Stimulated activated effector memory CD8-positive, alpha-beta T cell treated with anti-CD3 and anti-CD28 coated beads, Interleukin-12 subunit alpha, Interleukin-12 subunit beta, amount 100 ng/mL, for 72 hours (primary cell): ENCODE measurements at places on chromosomes 2 and 18.

GRCh38 chr2:136651456-136652010 lies 113.8 kb upstream of the THSD7B start:
- no peak for DNase-seq

DNA sequence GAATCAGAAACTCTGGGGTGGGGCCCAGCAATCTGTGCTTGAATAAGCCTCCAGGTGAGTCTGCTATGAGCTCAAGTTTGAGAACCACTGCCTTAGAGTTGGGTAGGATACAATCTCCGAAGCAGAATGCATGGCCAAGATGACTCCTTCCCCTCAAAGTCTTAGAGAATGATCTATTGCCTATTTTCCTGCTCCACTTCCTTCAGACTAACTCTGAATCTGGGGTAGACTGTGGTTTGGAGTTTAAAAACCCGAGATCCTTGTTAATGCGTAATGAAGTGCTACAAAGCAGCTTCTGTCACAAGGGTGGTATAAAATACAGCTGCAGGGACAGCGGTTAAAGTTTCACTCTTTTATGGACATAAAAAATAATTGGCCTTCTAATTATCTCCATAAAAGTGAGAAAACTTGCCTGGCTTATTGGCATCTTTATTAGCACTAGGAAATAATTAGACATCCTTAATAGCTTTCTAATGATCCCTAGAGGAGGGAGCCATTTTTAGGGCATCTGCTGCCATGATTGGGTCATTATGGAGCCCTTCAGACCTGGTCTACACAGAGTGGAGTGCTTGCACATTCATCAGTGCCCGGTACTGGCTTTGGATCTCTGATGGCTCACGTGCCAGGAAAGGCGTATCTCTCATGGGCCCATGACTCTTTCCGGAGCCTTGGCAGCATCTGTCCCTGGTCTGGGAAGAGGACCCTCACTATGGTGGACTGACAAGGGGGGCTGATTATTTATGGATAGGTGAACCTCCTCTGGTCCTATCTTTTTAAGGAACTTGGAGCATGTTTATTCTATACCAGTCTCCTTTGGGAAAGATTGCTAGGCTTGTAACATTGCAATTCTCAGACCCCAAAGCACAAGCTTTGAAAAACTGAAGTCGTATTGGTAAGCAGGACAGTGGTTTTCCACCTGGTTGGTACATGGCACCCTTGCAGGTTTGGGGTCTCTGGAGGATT lies 28.2 kb downstream of the SIX2 start:
- no peak for DNase-seq

DNA sequence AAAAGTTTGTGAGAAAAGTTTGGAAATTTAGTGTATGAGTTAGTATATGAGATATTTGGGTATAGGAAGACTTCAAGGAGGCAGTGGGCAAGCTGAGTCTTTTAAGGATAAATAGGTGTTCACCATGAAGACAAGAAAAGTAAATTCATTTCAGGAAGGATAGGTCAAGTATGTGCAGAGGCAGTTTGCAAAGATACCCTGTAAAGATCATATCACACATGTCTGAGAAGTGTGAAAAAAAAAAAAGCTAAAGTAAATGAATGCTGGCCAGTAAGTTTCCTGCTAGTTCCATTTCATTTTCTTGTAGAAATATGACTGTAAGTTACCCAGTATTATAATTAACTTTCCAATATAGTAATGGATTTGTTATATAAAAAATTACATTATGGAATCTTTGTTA lies 131.0 kb downstream of the PHLPP1 start:
- DNase-seq: no peak

GRCh38 chr2:22037274-22037673 lies 913.5 kb downstream of the TDRD15 start:
- no peak for DNase-seq

DNA sequence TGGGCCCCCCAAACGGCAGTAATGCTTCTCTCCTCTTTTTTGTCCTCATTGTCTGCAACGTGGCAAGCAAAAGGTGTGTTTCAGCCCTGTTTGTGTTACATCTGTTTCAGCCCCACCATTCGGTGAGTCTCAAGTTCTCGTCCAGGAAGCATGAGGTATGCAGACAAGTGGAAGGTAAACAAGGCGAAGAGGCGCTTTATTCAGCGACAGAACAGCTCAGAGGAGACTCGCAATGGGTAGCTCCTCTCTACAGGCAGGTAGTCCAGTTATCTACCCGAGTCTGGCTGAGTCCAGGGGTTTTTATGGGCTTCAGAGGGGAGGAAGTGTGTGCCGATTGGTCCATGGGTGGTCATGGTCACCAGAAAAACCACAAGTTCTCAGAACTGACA lies 733.4 kb upstream of the CDH7 start:
- no peak for DNase-seq

DNA sequence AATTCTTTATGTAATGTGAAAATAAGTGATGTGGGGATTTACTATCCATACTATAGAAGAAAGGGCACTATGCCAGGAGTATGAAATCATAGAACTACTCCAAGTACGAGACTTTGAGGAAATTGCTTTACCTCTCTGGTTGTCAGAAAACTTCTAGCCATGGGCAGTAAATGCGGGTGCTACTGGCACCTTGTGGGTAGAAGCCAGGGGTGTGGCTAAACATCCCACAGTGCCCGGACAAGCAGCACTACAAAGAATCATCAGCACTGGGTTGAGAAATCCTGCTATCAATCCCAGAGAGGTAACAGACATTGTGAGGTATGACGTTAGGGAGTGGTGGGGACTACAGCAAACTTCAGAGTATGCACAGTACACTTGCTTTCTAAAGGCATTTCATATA lies 453.5 kb upstream of the TNP1 start:
- DNase-seq: no peak

DNA sequence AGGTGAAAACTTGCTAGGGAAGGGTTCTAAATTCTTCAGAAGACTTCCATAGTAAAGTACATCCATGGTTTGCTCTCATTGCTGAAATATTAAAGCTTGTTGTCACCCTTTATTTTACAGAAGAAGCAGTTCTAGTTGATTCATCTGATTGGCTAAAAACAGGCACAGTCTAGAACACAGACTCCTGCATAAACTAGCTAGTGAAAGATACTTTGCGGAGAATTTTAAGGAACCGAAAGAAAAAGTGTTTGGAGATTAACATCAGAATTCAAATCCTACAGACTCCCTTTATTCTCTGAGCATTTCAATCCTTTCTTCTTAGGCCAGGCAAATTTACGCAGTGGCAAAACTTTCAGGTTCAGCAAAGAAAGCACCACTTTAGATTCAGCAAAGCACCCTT lies 1076.5 kb upstream of the ZEB2 start:
- DNase-seq: no peak

DNA sequence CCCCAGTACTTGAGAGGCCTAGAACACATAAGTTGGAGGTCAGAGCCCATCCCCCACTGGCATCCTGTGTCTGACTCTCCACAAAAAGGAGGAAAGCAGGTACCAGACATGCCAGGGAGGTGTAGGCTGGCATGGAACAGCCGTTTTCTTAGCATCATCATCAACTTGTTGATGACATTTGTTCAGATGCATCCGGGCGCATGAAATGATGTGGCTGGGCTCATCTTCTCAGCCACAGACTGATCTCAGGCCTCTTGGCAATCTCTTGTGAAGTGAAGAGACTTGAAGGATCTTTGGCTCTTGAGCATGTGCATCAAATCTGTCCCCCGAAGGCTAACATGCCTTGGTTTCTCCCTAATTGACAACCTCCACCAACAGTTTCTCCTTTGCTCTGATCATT lies 243.3 kb downstream of the TSN start:
- no peak for DNase-seq

DNA sequence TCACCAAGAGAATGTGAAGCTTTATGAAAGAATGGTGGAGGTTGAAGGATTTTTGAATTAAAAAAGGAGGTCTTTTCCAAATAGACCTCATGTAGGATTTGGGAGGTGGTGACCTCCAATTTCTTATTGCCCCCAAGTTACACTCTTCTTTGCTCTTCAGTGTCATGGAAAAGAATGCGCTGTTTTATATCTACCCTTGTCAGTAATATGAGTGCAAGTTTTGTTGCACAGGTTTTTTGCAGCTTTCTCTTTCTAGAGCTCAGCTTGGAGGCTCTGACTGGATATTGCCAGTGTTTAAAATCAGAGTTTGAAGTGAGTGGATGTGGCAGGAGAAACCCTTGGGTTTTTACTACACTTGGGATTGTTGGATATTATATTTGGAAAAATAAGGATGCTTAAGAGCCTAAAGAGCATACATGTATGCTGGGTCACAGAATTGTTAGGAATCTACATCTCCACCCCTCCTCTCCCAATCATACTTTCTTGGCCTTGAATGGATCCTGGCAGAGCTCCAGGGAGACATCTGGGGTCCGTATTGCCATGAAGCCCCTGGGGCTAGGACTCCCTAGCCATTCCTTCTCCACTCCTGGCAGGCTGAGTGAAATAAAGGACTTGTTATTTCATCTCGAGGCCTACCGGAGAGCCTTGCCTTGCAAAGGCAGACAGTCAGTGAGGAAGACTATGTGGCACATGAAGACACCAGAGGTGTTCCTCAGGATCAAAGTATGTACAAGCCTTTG lies 43.8 kb downstream of the APOB start:
- DNase-seq: no peak

DNA sequence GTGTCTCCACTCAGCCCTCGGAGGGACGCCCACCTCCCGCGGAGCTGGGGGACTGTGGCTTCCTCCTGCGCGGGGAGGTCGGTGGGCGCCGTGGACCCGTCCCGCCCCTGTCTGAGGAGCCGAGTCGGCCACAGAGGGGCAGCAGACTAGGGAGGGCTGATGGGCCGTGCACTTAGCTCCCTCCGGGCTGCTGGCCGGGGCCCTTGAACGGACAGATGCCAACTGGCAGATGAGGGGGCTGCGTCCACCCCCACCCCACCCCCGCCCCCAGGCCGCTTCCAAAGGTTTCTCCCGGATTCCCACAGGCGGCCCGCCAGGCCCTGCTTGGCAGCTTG lies 10.4 kb upstream of the UBE2F start:
- no peak for DNase-seq

DNA sequence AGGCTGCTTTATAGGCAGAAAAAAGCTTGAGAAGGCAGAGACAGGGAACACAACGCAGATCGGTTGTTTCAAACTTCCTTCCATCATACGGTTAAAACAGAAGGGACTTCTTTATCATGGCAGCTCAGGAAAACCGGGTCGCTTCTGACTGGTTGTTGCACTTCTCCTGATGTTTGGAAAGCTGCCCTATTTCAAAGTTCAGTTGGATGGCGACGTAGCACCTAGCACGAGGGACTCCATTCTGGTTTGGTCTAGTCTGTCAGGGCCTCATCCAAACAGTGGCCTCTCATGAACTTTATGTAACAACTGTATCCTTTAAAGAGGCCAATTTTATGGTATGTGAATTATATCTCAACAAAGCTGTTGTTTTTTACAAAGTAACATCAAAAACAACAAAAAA lies 210.1 kb upstream of the RAB12 start:
- no peak for DNase-seq

DNA sequence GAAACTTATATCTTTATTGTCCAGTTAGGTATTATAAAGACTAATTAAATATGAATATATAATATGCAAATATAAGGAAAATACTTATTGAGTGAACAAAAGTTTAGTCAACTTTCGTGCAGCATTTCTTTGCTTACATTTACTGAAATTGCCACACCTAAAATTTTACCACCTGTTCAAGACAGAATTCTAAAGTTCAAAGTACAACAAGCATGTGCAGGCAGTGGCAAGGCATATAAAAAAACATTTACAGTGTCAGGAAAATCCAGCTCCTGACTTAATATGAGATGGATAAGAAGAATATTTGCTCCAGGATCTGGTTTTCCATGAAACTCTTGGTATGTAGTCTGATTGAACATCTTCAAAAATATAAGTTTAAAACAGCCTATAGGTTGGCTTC lies 4.8 kb downstream of the ITPRID2 start:
- DNase-seq: no peak

GRCh38 chr2:204625135-204625534 lies 79.9 kb downstream of the PARD3B start:
- DNase-seq: no peak

DNA sequence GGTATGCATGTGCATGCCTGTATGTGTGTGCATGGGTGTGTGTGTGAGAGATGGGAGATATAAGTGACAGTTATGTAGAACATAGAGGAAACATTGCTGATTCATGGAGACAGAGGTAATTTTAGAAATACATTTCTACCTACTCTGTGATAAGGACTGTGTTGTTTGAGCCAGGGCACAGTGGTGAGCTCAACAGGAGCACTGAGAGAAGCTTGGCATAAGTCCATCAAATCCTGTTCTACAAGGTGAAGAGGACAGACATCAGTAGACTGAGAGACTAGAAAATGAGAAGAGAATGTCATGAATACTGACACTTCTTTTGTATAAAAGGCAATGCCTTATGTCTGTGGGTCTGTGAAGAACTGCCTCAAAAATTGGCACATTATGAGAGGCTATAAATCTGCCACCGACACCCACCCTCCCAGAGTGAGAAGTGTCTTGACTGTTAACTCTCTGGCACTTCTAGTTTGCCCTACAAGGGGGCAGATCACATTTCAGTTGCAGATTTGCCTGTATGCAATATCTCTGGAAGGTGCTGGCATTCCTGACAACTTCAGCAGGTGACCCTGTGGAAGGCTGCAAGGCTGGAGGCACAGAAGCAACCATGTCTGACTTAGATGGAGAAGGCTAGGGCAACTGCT lies 962.3 kb upstream of the NRXN1 start:
- no peak for DNase-seq

GRCh38 chr2:182584462-182584861 lies 131.6 kb upstream of the DNAJC10 start:
- no peak for DNase-seq

DNA sequence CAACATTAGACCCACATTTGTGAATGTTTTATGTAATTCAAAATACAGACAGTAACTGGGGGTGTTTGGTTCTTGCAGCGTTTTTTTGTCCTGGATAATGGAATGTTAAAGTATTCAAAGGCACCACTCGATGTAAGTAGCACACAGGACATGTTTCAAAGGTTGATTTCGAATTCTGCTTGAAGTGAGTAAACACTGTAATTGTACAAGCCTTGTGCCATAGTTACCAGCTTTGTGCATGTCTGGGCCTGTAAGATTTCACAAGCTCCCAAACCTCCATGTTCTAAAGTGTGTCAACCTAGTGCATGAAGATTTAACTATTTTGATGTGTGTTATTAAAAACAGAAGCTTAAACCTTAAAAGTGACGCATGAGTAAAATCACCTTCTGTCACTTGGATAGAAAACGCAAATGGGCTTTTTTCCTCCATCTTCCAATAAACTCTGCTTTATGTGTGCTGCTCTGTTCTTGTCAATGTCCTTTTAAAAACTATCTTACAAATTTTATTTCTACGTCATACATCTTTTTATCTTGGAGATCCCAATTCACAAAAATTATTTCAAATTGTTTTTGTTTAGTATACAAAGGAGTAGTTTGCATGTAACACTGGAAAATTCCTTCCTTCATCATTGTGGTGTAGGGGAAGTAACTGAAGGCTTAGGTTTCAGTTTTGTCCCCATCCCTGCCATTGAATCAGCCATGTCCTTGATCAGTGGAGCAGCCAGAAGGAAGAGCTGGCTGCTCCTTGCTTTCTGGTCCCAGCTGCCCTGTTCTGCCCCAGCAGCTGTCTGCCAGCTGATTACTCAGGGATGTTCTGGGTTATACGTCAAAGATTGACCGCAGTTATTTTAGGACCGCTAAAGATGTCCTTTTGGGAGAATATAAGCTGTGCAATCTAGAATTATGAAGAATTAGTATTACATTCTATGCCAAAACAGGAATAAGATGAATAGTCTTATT lies 119.2 kb downstream of the PRKRA start:
- DNase-seq: no peak

GRCh38 chr2:120346026-120346666 lies at the start of gene INHBB:
Gene INHBB (plus strand): TSS chr2:120346136. CDS start chr2:120346189, 53 bp downstream.
- no peak for DNase-seq

- no peak for DNase-seq
Measured at GRCh38 chr2:153101187-153101586, 377.4 kb downstream of the RPRM start.
